DND-41 (cell line): ENCODE measurements at places on chromosomes 7 and 10.

GRCh38 chr7:67438198-67438882, 441.7 kb downstream of the TYW1 start:
- H3K4me1 ChIP-seq: no peaks in the 10 kb centered on the region
- no peak for DNase-seq
- H3K27me3 ChIP-seq: no peaks in the 10 kb centered on the region
- H3K36me3 ChIP-seq: no peaks in the 10 kb centered on the region

GRCh38 chr7:1713502-1714484, 43.7 kb downstream of the ELFN1 start:
- no peak overlapping the region for H3K27ac ChIP-seq
- peaks cover 27% of the 10 kb centered on the region for H3K36me3 ChIP-seq
- no peak for DNase-seq
- no peak overlapping the region for H3K4me3 ChIP-seq
- no peaks in the 10 kb centered on the region for H3K4me1 ChIP-seq
- no peaks in the 10 kb centered on the region for H3K27me3 ChIP-seq

- no peak overlapping the region for H3K27ac ChIP-seq
- no peaks in the 10 kb centered on the region for H3K36me3 ChIP-seq
- no peak overlapping the region for H3K4me3 ChIP-seq
- DNase-seq: no peak
- no peaks in the 10 kb centered on the region for H3K27me3 ChIP-seq
Measured at GRCh38 chr10:17092986-17093803, 36.4 kb downstream of the CUBN start.

DNA sequence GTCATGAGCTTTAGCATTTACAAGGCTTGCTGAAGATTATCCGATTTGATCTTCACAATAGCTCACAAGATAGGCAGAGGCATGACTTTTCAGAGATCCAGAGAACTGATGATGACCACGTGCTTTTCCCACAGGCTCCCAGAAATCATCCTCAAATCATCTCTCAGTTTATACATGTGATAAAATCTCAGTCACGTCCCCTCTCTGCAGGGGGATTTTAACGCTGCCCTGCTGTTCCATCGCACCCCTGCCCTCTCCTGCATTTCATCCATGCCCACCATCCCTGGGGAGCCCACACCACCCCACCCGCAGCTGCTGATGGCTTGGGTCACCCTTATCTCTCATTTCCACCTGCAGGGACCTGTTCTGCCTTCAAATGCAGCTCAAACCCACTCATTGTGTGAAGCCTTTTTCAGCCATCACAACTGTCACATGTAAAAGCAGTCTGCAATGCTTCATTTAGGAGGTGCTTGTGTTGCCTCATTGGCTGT, 141.8 kb downstream of the DIP2C start:
- peaks cover 16% of the 10 kb centered on the region for H3K27me3 ChIP-seq
- DNase-seq: no peak
- no peak overlapping the region for H3K4me3 ChIP-seq
- no peaks in the 10 kb centered on the region for H3K4me1 ChIP-seq
- no peaks in the 10 kb centered on the region for H3K36me3 ChIP-seq

DNA sequence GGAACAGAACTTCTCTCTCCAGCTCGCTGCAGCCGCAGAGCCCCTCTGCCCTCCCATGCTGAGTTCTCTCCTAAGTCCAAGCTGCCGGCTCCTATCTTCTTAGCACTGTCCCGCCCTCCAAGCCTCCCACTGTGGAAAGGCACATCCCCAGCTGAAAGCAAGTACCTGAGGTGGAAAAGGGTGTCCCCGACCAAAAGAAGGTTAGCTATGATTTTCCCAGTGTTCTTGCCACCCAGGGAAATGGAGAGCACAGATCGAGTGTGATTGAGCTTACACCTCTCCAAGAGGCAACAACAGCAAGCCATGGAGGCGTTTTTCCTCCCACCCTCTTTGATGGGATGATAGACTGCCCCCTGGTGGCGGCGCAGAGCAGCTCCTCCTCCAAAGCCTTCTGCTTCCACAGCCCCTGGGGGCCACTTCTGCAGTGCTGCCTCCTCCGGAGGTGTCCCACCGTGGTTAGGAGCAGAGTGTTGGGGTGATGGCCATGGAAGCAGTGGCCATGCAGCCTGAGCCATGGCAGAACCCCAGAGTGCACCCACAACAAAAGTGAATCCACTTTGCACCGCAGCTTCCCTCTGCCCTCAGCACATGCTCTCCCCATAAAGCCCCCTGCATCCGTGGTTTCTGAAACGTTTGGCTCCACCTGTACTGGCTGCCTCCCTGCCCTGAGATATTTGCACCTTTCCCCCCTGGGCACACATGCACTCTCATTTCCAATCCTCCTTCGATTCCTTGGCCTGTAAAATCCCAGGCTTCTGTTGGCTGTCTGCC, 143.1 kb upstream of the STK17A start:
- no peak overlapping the region for H3K27ac ChIP-seq
- H3K36me3 ChIP-seq: no peaks in the 10 kb centered on the region
- peak; percentile 59 for DNase-seq
- H3K4me1 ChIP-seq: peaks cover 7% of the 10 kb centered on the region
- no peak overlapping the region for H3K4me3 ChIP-seq

GRCh38 chr7:112503361-112503972, 22.7 kb downstream of the LSMEM1 start:
- no peak for DNase-seq
- H3K27me3 ChIP-seq: no peaks in the 10 kb centered on the region
- H3K4me1 ChIP-seq: no peaks in the 10 kb centered on the region
- no peak overlapping the region for H3K27ac ChIP-seq

DNA sequence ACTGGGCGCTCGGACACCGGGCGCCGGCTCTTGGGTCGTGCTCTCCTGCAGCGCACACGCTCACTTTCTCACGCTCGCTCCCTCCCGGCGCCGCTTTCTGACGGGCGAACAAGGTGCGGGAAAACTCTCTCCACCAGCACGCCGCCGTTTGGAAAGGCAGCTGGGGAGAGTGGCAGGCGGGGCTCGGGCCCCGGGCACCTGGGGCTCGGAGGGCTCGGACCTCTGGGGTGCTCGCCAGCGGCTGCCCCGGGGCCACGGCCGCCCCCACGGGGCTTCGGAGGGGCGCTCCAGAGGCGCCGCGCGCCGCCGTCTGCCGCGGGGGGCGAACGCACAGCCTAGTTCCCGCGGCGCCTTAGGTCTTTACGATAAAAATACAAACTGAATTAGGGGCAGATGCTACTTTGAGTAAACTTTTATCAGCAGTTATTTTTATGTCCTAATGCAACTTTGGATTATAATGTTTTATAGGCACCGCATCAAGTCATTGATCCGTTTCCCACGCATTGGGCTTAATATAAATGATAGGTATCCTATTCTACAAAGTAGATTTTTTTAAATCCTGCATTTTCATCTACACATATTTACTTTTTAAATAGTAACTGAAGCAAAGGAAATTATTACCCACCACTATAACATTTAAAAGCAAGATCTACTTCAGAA, 535 bp upstream of the EPC1 start:
- peak overlapping the region; percentile 100 for H3K27ac ChIP-seq
- H3K4me3 ChIP-seq: peak overlapping the region; percentile 72
- H3K27me3 ChIP-seq: no peaks in the 10 kb centered on the region

DNA sequence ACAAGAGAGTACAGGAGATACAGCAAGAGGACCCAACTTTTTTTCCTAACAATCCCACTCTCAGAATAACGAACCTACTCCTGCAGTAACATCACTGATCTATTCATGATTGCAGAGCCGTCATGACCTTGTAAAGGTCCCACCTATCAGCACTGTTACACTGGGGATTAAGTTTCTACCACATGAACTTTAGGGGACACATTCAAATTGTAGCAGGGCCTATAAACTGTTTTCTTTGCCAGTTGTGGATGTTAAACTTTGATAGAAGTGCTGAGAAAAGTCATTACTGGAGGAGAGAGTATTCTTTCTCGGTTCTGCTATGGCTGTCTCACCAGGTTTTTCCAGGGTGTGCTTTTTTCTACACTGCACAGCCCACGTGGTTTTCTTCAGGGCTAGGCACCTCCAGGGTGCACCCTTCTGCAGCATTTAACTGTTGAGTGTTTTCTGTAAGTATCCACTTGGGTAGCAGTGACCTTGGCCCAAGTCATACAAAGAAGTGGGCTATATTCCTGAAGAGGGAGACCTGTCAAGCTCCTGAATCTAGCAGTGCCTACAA, 131.6 kb upstream of the AHR start:
- no peak overlapping the region for H3K4me3 ChIP-seq
- peaks cover 10% of the 10 kb centered on the region for H3K4me1 ChIP-seq
- no peaks in the 10 kb centered on the region for H3K36me3 ChIP-seq
- H3K27me3 ChIP-seq: no peaks in the 10 kb centered on the region

- DNase-seq: no peak
- H3K36me3 ChIP-seq: no peaks in the 10 kb centered on the region
- no peak overlapping the region for H3K4me3 ChIP-seq
- H3K4me1 ChIP-seq: no peaks in the 10 kb centered on the region
- no peak overlapping the region for H3K27ac ChIP-seq
Measured at GRCh38 chr7:91064938-91065337, 199.3 kb upstream of the FZD1 start.

DNA sequence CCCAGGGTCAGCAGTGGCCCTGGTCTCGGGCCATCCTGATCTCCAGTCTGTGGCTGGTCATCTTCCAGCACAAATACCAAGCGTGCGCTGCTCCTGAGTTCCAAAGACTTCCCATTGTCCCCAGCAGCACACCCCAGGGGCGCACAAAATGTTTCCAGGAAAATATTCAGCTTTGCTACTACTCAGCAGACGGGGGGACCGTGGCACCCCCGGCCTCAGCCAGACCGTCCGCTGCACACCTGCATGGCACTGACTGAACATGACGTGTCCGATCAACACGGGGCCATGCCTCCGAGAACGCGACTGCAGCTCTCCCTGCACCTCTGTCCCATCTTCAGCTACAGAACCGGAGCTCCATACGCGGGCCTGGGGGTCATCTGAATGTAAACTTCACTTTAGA, 9.6 kb upstream of the INSIG1 start:
- peak overlapping the region; percentile 27; the same call in 1 of the 2 replicates for H3K27ac ChIP-seq
- DNase-seq: no peak
- H3K27me3 ChIP-seq: no peaks in the 10 kb centered on the region
- H3K4me3 ChIP-seq: no peak overlapping the region
- H3K4me1 ChIP-seq: peaks cover 19% of the 10 kb centered on the region
- H3K36me3 ChIP-seq: no peaks in the 10 kb centered on the region

DNA sequence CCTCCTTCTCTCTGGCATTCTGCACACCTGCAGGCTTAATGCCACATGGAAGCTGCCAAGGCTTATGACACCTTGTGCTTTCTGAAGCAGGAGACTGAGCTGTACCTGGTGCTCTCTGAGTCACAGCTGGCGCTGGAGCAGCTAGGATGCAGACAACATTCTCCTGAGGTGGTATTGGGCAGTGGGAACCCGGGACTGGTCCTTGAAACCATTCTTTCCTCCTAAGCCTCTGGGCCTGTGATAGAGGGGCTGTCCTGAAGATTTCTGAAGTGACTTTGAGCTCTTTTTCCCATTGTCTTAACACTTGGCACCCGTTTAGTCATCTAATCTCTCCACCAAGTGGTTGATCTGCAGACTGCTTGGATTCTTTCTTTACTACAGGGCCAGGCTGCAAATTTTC, 508.4 kb downstream of the TFEC start:
- no peaks in the 10 kb centered on the region for H3K4me1 ChIP-seq
- H3K4me3 ChIP-seq: no peak overlapping the region
- H3K36me3 ChIP-seq: no peaks in the 10 kb centered on the region
- H3K27me3 ChIP-seq: no peaks in the 10 kb centered on the region
- no peak overlapping the region for H3K27ac ChIP-seq

DNA sequence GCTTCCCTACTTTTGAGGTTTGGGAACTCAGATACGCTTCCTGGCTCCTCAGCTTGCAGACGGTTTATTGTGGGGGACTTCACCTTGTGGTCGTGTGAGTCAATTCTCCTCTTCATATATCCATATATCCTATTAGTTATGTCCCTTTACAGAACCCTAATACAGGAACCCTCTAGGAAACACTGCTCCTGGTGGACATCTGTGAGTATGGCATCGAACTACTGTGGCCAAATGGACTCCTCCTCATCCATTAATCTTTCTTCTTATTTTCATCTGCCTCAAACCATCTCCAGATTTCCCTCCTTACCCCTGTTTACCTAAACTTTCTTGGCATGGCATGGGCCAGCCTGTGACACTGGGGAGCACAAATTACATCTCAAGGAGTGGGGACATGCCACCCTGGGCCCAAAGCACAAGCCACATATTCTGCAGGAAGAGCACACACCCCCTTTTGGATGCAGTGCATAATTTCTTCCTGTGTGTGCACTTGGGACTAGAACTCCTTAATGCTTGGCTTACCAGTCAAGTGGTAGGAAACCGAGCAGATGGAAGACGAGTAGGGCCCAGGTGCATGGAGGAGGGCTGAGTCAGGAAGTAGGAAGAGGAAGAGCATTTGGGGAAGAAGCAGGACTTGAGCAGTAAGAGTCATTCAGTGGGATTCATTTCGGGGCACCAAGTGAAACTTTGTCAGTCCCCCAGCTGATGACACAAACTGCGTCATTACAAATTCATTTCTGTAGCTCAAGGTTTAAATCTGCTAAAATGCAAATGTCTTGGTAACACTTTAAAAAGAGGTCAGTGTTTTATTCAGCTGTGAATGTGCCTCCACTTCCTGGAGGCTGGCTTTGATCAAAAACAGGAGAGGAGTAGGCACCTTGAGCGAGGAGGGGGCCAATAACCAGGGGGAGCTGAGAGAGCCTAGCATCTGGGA, 80.8 kb upstream of the PLXNA4 start:
- H3K27ac ChIP-seq: peak overlapping the region; percentile 93; the same call in 1 of the 2 replicates
- H3K36me3 ChIP-seq: no peaks in the 10 kb centered on the region
- no peaks in the 10 kb centered on the region for H3K27me3 ChIP-seq
- H3K4me3 ChIP-seq: no peak overlapping the region
- peaks cover 46% of the 10 kb centered on the region for H3K4me1 ChIP-seq

DNA sequence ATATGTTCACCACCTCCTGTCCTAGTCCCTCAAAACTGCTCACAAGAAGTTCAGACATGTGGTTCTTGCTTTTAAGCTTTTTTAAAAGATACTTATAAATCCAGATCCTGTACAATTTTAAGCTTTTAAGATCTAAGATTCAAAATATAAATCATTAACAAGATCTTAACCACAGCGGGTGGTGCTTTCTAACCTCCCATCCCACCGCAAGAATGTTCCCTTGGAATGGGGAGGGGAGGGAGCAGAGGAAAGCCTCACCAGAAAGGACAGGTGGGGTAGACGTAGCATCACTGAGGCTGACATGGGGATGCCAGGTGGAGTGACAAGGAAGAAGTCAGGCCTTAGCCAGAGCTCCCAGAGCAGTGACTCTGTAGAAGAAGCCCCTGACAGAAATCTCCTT, 133.5 kb downstream of the C1GALT1 start:
- no peaks in the 10 kb centered on the region for H3K4me1 ChIP-seq
- H3K27ac ChIP-seq: no peak overlapping the region
- no peak for DNase-seq
- H3K36me3 ChIP-seq: no peaks in the 10 kb centered on the region
- no peak overlapping the region for H3K4me3 ChIP-seq
